Activated CD8-positive, alpha-beta memory T cell treated with anti-CD3 and anti-CD28 coated beads, Interleukin-2, amount 50 U/mL, for 48 hours (primary cell): ENCODE measurements at places on chromosomes 13 and 19.

- no peak for DNase-seq
Measured at GRCh38 chr19:13959962-13960862, 7.9 kb downstream of the DCAF15 start.

- peak; percentile 83 for DNase-seq
Measured at GRCh38 chr13:45047394-45048310, 58.3 kb downstream of the GPALPP1 start.

DNA sequence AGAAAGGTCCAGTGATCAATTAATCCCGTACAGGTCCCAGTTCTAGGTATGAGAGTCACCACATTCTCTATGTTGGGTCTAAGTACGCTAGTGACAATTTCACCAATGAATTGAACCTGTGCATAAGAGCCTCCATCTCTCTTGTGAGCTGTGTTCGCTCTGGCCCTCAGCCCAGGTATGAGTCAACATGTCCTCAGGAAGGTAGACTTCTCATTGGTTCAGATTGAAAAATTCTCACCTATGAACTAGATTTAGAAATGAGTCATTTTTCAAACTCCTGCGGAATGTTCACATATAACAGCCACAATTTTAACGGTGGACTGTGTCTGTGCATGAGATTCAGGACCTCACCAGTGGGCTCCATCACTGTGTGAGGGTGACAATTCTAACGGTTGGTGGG is 12.7 kb upstream of the ZNF43 start:
- DNase-seq: no peak

GRCh38 chr13:33509642-33510229 is 224.2 kb upstream of the STARD13 start:
- DNase-seq: no peak

DNA sequence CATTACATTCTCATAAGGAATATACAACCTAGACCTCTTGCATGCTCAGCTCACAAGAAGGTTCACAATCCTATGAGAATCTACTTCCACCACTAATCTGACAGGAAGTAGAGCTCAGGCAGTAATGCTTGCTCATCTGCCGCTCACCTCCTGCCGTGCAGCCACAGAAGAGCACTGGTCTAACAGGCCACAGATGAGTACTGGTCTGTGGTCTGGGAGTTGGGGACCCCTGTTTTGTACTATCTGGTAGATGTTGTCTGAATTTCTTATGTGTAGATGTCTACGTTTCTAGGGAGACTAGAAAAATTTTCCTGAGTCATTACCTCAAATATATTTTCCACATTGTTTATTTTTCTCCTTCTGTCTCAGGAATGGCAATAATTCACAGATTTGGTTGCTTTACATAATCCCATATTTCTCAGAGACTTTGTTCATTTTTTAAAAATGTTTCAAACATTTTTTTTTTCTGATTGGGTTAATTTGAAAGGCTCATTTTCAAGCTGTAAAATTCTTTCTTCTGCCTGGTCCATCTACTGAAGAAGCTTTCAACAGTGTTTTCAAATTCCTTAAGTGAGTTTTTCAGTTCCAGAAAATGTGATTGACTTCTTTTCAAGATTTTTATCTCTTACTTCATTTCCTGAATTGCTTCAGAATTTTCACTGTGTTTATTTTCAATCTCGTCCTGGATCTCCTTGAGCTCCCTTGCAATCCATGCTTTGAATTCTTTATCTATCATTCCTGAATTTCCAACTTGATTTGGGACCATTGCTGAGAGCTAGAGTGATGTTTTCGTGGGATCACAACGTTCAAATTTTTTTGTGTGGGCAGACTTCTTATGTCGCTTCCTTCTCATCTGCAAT is 1322.2 kb downstream of the PCDH9 start:
- DNase-seq: no peak

DNA sequence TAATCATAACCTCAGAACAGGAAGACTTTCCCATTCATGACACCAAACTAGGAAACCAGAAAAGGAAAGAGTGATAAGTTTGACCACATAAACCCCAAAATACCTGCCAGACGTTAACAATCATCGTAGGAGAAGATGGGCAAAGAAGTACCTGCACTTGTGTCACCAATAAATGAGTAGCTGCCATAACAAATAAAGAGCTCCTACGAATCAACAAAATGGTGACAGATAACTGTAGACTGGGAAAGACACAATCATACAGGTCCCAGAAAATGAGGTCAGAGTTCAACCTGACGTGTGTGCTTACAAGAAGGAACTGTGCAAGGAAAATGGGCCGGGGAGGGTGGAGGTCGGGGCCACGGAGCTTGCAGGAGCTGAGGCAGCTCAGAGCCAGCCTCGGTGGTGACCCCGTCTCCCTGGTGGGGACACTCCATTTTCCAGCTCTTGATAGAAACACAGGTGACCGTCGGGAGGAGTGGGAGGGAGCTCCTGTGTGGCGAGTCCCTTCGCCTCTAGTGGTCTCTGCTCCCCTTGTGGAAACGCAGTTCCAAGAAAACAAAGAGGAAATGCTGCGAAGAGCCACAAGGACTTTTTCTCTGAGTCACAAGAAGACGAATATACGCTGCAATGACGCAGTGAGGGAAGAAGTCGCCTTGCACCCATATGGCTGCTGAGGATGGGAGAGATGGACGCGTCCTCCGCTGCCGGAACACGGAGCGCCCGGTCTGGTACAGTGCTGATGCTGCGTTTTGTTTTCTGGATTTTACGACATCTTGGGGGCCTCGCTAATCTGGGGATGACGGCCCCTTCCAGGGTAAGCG is 9.5 kb downstream of the PIP5K1C start:
- no peak for DNase-seq

GRCh38 chr13:102587916-102588315 is 8.9 kb upstream of the TPP2 start:
- no peak for DNase-seq

GRCh38 chr19:31970027-31970461 is 375.4 kb upstream of the ZNF507 start:
- DNase-seq: no peak

GRCh38 chr13:32748305-32748704 is 162.1 kb downstream of the PDS5B start:
- no peak for DNase-seq
